ENCODE measurements at places on chromosomes 11 and 22. TPM values are rescaled to one million over a fixed set of nuclear protein-coding genes. Genes with fewer than 3 reads are reported as not detected.
A peak's percentile ranks its signal among the peaks of the same experiment; 100 is the strongest.

- H3K27me3 ChIP-seq = no peaks in the 10 kb centered on the region
- peak within 1 kb of the TSS; percentile 89 for H3K4me3 ChIP-seq
- peak within 1 kb of the TSS; percentile 13 for H3K27ac ChIP-seq
- DNase-seq = peak; percentile 76
- H3K4me1 ChIP-seq = peaks cover 28% of the 10 kb centered on the region
Measured at GRCh38 chr11:117316197-117316961, at the start of gene BACE1. Gene BACE1 (minus strand): TSS chr11:117316256. CDS start chr11:117315795, 461 bp downstream.

GRCh38 chr11:59164028-59164427 lies 7.9 kb upstream of the DTX4 start:
- peaks cover 3% of the 10 kb centered on the region for H3K27me3 ChIP-seq
- H3K36me3 ChIP-seq = no peaks in the 10 kb centered on the region
- no peak overlapping the region for H3K4me3 ChIP-seq
- no peak overlapping the region for H3K27ac ChIP-seq
- H3K4me1 ChIP-seq = peaks cover 4% of the 10 kb centered on the region
- no peak for DNase-seq

DNA sequence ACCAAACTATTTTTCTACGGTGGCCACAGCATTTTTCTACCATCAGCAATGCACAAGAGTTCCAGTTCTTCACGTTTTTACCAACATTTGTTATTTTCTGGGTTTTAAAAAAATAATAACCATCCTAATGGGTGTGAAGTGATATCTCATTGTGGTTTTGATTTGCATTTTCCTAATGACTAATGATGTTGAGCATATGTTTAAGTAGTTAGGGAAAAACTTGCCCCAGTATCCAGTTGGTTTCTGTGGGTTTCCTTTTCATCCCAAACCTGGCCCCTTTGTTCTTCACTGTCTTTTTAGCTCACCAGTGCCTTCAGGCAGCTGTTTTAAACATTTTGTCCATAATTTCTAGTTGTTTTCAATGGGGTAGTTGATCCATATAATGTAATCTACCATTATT lies 14.7 kb upstream of the PTS start:
- peaks cover 26% of the 10 kb centered on the region for H3K27me3 ChIP-seq
- DNase-seq = no peak
- no peak overlapping the region for H3K4me3 ChIP-seq
- H3K4me1 ChIP-seq = no peaks in the 10 kb centered on the region
- no peaks in the 10 kb centered on the region for H3K36me3 ChIP-seq
- no peak overlapping the region for H3K27ac ChIP-seq

GRCh38 chr11:102085864-102086551 lies 24.2 kb upstream of the YAP1 start:
- no peak for DNase-seq
- H3K27ac ChIP-seq = no peak overlapping the region
- H3K36me3 ChIP-seq = no peaks in the 10 kb centered on the region
- no peaks in the 10 kb centered on the region for H3K27me3 ChIP-seq
- H3K4me1 ChIP-seq = no peaks in the 10 kb centered on the region

GRCh38 chr22:23837911-23838680 lies 710 bp downstream of the DERL3 start:
- peak overlapping the region; percentile 76 for H3K27ac ChIP-seq
- peak; percentile 18 for DNase-seq
- peaks cover 3% of the 10 kb centered on the region for H3K36me3 ChIP-seq
- H3K4me1 ChIP-seq = peaks cover 34% of the 10 kb centered on the region
- peak overlapping the region; percentile 89 for H3K4me3 ChIP-seq
- peaks cover 20% of the 10 kb centered on the region for H3K27me3 ChIP-seq

DNA sequence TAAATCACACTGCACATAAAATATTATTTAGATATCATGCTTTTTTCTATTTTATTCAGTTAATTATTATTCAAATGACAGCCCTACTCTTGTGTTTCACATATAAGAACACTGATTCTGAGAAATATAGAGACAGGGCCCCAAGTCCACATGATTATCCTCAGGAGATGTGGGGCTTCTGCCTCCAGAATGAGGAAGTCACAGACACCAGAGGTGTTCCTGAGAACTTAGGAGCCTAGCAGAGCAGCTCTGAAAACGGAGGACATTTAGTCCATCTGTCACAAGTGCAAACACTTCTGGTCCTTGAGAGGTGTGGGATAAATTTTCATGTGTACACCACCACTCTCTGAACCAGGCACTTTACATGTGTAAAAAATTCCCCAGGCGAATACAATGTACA lies 26.2 kb downstream of the TRIM66 start:
- H3K27ac ChIP-seq = no peak overlapping the region
- no peaks in the 10 kb centered on the region for H3K36me3 ChIP-seq
- H3K27me3 ChIP-seq = no peaks in the 10 kb centered on the region
- H3K4me1 ChIP-seq = no peaks in the 10 kb centered on the region
- no peak overlapping the region for H3K4me3 ChIP-seq

DNA sequence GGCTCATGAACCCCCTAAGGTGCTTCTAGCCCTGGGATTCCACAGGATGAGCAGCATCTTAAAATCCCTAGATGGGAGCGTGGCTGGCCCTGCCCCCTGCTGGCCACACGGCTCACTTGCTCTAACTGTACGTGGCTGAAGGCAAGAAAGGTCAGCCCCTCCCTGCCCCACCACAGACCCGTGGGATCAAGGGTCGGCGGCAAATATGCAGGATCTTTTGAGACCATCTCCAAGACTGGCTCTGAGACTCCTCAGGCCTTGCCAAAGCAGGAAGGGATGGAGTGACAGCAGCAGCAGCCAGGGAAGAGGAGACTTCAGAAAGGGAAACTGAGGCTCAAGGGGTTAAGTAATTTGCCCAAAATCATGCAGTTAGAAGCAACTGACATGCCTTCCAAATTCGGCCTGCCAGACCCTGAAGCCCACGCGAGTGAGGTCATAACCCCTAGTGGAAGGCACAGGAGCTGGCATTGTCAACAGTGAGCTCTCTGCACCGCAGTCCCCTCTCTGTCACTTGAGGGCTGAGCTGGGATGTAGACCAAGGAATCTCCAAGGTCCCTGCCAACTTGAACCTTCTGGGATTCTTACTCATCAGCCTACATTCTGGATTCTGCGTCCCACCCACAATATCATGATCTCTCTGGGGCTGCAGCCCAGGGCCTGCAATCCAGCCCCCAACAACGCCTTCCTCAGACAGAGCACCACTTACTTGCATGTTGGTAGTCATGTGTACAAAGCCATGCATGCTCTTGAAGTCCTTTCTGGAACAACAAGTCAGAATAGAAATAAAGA lies 31.4 kb downstream of the CREB3L1 start:
- H3K27ac ChIP-seq = no peak overlapping the region
- peaks cover 9% of the 10 kb centered on the region for H3K4me1 ChIP-seq
- no peaks in the 10 kb centered on the region for H3K36me3 ChIP-seq
- DNase-seq = peak; percentile 69

- DNase-seq = no peak
- H3K27me3 ChIP-seq = peaks cover 10% of the 10 kb centered on the region
- no peak overlapping the region for H3K4me3 ChIP-seq
- no peak overlapping the region for H3K27ac ChIP-seq
Measured at GRCh38 chr22:47189056-47189916, 426.8 kb downstream of the TBC1D22A start.

- DNase-seq = no peak
- peaks cover under 1% of the 10 kb centered on the region for H3K4me1 ChIP-seq
- no peak overlapping the region for H3K27ac ChIP-seq
- H3K36me3 ChIP-seq = no peaks in the 10 kb centered on the region
- peaks cover 15% of the 10 kb centered on the region for H3K27me3 ChIP-seq
Measured at GRCh38 chr22:46081036-46081830, 69.1 kb upstream of the PPARA start.

GRCh38 chr11:33987975-33988580 lies 63.5 kb upstream of the CAPRIN1 start:
- H3K36me3 ChIP-seq = no peaks in the 10 kb centered on the region
- no peaks in the 10 kb centered on the region for H3K27me3 ChIP-seq
- peak; percentile 79 for DNase-seq
- H3K4me1 ChIP-seq = peaks cover 4% of the 10 kb centered on the region
- no peak overlapping the region for H3K4me3 ChIP-seq

GRCh38 chr11:116037861-116038260 lies 533.6 kb upstream of the CADM1 start:
- no peak for DNase-seq
- H3K27ac ChIP-seq = no peak overlapping the region

GRCh38 chr11:118306556-118306955 lies 2.0 kb downstream of the CD3E start:
- DNase-seq = no peak
- H3K4me3 ChIP-seq = no peak overlapping the region
- peaks cover 44% of the 10 kb centered on the region for H3K27me3 ChIP-seq
- H3K4me1 ChIP-seq = no peaks in the 10 kb centered on the region

DNA sequence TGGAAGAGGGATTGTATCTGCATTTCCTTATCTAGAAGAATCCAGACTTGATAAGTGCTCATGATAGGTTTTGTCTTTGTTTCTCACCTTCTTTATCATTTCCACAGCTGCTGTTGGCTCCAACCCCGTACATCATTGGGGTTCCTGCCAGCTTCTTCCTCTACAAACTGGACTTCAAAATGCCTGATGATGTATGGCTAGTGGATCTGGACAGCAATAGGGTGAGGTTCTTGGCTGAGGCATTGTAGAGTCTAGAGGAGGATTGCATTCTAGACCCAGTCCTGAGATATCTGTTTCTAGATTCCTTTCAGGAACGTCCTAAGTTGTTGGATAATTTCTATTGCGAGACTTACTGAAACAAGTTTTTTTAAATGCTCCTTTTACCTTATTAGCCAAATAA lies 8.1 kb downstream of the MADD start:
- H3K4me1 ChIP-seq = peaks cover 4% of the 10 kb centered on the region
- H3K36me3 ChIP-seq = peaks cover 5% of the 10 kb centered on the region
- no peak overlapping the region for H3K4me3 ChIP-seq
- no peak overlapping the region for H3K27ac ChIP-seq
- no peaks in the 10 kb centered on the region for H3K27me3 ChIP-seq

DNA sequence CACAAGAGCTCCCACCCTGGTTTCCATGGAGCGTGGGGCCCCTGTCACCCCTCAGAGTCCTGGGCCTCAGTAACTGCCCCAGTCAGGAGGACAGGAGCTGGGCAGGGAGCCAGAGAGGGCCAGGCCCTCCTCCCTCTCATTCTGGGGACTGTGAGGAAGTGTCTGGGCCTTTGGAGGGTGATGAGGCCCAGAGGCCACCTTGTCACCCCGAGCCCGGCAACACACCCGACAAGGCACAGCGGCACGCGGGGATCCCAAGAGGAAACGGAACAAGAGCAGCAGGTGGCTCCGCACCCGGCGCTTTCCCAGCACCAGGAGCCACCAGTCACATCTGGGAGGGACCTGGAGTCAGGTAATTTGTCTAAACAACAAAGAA lies 72.1 kb downstream of the CELSR1 start:
- H3K27me3 ChIP-seq = peaks cover 3% of the 10 kb centered on the region
- no peak overlapping the region for H3K27ac ChIP-seq
- DNase-seq = no peak
- H3K4me3 ChIP-seq = no peak overlapping the region
- peaks cover 4% of the 10 kb centered on the region for H3K4me1 ChIP-seq

- no peak overlapping the region for H3K4me3 ChIP-seq
- no peak overlapping the region for H3K27ac ChIP-seq
- H3K36me3 ChIP-seq = no peaks in the 10 kb centered on the region
Measured at GRCh38 chr22:25749420-25750169, 7.6 kb downstream of the MYO18B start.

DNA sequence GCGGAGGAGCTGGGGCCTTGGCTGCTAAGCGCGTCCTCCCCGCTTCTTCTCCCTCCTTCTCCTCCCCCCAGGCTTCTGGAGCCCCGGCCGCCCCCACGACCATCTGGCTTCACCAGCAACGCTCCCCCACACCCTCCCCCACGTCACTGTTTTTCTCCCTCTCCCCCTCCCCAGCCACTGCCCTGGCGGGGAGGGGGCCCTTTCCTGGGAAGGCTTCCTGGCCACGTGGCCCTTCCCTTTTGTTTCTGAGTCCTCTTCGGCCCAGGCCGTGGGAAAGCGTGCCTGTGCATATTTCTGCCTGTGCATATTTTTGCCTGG lies 27.7 kb downstream of the RTN4R start:
- H3K4me3 ChIP-seq = no peak overlapping the region
- no peaks in the 10 kb centered on the region for H3K27me3 ChIP-seq
- H3K4me1 ChIP-seq = peaks cover 40% of the 10 kb centered on the region
- H3K36me3 ChIP-seq = no peaks in the 10 kb centered on the region

GRCh38 chr11:134921938-134922337 lies 509.9 kb upstream of the B3GAT1 start:
- peaks cover 15% of the 10 kb centered on the region for H3K27me3 ChIP-seq
- no peak for DNase-seq
- no peaks in the 10 kb centered on the region for H3K36me3 ChIP-seq
- H3K27ac ChIP-seq = peak overlapping the region; percentile 76

GRCh38 chr11:44217432-44217831 lies 92.5 kb downstream of the ALX4 start:
- DNase-seq = no peak
- H3K4me3 ChIP-seq = no peak overlapping the region

- no peaks in the 10 kb centered on the region for H3K36me3 ChIP-seq
- no peak for DNase-seq
- H3K27ac ChIP-seq = no peak overlapping the region
Measured at GRCh38 chr11:111456086-111456858, 55.9 kb downstream of the BTG4 start.

DNA sequence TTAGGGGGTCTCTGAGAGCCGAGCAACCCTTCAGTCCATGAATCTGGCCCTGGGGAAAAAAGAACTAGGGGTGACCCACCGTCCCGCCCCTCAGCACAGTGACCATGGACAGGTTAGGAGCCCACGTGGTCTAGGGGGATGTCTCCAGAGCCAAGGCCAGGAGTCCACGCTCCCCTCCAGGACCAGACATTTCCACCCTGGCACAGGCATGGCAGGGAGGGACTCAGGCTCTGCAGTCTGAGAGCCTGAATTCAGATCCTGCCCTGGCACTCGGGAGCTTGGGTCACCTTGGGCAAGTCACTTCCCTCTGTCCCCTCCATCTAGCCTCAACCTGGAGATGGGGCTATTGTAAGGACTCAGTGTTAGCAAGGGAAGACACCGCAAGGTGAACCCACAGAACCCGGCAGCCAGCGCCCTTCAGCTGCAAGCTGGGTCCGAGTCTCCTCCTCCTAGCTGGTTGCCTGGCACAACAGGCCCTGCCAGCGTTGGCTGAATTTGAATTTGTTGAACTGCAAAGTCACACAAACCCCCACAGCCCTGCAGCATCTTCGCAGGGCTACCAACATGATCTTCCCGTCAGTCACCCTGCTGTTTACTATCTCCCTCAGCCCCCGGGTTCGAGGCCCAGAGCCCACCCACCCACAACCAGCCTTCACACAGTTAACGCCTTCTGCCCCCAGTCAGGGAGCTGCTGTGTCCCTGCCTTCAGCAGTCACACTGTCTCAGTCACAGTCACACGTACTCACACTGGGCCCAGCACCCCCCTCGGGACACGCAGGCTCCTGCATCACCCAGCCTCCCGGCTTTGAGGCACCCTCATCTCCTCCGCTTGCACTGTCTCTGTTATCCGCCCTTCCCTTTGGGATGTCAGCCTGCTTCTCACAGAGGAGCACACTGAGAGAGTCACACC lies 603 bp upstream of the PDGFB start:
- peaks cover 65% of the 10 kb centered on the region for H3K27me3 ChIP-seq
- no peak overlapping the region for H3K27ac ChIP-seq
- no peak for DNase-seq
- peaks cover 19% of the 10 kb centered on the region for H3K4me1 ChIP-seq

Gene OTOG
- not detected for total RNA-seq

Gene PHLDB1
- total RNA-seq = 120 TPM

Gene SCN3B
- 3.6 TPM for total RNA-seq

Gene ANKRD13D
- 71.8 TPM for total RNA-seq

Gene SYT13
- 1.7 TPM for total RNA-seq

Gene LIF
- 0.57 TPM for total RNA-seq

Gene CARD18
- total RNA-seq = not detected
